ENCODE measurements at places on chromosomes 13 and 19.

DNA sequence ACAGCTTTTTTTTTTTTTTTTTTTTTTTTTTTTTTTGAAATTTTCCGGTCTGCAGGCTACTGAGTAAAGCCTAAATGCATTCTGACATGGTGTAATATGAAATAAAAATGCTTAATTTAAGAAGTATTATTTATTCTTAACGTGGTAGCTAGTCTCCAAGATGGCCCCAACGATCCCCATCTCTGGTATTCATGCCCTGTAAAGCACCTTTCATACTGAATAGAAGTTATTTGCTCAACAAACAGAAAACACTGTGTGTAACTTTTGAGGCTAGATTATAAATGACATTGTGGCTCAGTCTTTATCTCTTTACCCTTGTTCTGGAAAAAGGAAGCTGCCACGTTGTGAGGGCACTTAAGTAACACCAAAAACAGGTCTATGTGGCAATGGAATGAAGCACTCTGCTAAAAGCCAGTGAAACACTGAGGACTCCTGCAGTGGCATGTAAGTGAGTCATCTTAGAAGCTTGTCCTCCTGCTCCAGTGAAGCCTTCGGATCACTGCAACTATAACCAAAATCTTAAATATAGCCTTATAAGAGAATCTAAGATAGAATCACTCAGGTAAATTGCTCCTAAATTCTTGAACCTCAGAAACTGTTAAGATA is 128.7 kb downstream of the UGGT2 start:
- DNase-seq: peak; percentile 0

DNA sequence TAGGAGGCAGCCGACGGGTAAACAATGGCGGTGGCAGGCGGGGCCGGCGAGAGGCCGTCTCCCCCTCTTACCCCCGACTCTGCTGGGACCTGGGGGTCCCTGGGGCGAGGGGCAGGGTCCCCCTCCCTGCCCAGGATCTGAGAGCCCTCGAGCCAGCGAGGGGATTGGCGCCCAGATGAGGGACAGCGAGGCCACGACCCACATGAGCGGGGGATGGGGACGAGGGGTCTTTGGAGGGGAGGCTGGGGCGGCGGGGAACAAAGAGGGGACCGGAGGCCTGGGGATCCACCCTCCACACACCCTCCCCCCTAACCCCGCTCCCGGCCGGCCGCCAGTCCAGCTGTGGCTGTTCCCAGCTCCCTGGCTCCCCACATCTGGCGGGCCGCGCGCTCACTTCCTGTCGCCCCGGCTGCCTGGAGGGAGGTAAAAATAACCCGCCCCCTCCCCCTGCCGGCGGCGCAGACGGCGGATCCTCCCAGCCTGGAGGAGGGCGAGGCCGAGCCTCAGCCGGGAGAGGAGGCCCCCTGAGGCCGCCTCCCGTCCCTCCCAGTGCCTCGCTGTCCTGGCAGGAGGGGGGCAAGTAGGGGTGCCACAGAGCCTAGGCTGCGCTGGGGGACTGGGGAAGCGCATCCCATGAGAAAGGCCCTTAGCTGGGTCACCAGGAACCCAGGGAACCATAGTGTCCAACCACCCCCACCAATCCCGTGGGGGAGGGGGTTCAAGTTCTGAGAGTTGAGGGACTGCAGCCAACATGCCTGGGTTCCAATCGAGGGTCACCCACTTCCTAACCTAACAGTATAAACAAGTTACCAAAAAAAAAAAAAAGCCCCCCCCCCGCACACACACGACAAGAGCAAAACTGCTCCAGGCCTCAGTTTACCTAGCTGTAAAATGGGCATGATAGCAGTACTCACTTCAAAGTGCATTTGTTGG is 29.3 kb upstream of the NANOS3 start:
- DNase-seq: peak; percentile 89

GRCh38 chr19:28857967-28858366 is 355.0 kb downstream of the UQCRFS1 start:
- no peak for DNase-seq

GRCh38 chr13:97460853-97461252 is 26.9 kb downstream of the RAP2A start:
- no peak for DNase-seq

DNA sequence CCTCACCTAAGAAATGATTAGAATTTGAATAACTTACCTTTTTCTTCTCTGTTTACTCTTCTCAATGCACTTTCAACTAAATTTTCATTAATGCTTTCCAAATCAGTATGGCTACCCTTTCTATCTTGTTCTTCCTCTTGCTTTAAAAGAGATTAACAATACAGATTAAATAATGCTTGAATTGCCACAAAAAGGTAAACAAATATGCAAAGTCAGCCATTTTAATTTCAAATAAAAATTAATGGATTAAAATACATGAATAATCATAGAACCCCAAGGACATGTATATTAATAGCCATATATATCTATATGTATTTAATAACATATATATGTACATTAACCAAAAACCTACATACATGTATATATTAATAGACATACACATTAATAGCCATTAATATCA is 7.9 kb upstream of the NEK5 start:
- no peak for DNase-seq

DNA sequence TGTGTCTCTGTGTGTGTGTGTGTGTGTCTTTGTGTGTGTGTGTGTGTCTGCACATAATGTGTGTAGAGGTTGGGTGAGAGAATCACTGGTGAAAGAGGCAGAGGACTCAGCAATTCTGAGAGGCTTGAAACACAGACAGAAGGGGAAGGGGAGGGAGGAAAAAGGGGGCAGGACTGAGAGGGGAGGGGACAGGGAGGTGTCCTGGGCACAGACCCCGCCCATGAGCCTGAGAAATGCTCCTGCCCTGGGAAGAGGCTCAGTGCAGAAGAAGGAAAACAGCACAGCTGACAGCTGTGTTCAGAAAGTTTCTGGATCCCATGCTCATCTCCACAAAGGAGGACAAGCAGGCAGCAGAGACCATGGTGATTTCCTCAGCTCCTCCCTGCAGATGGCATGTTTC is 59.1 kb upstream of the CEACAM8 start:
- DNase-seq: no peak

GRCh38 chr19:28985201-28985600 is 227.8 kb downstream of the UQCRFS1 start:
- no peak for DNase-seq

- no peak for DNase-seq
Measured at GRCh38 chr13:52428295-52428694, 22.1 kb downstream of the VPS36 start.

GRCh38 chr19:28669804-28670203 is 543.1 kb downstream of the UQCRFS1 start:
- DNase-seq: no peak

DNA sequence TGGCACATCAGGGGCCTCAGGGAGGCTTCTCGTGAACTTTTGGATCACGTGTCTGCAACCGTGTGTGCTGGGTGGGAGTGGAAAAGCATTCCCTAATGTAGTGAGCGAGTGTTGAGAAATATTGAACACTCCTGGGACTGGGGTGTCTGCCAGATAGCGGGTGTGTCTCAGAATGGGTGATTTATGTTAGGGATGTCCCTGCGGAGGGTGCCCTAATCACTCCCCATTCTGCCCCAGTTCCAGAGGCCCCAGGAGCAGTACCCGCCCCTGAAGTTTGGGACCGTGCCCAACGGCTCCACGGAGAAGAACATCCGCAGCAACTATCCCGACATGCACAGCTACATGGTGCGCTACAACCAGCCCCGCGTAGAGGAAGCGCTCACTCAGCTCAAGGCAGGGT is 24.2 kb upstream of the GRWD1 start:
- no peak for DNase-seq

GRCh38 chr19:33383720-33384292 is 10.3 kb downstream of the CEBPG start:
- no peak for DNase-seq

DNA sequence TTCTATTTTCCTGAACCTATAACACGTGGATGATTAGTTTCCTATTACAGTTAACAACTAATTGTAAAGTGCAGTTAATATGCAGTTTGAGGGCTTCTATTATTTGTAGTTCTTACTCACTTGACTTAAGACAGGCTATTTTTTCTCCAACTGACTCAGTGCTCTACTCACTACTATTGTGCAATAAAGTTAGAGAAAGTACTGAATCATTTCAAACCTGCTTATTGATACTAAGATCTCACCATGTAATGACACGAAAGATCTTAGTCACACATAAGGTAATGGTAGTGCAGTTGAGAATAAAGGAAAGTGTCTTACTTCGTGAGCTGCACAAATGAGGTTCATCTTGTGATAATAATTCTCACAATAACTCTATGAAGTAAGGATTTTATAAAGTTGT is 22.8 kb upstream of the ITM2B start:
- peak; percentile 91 for DNase-seq

DNA sequence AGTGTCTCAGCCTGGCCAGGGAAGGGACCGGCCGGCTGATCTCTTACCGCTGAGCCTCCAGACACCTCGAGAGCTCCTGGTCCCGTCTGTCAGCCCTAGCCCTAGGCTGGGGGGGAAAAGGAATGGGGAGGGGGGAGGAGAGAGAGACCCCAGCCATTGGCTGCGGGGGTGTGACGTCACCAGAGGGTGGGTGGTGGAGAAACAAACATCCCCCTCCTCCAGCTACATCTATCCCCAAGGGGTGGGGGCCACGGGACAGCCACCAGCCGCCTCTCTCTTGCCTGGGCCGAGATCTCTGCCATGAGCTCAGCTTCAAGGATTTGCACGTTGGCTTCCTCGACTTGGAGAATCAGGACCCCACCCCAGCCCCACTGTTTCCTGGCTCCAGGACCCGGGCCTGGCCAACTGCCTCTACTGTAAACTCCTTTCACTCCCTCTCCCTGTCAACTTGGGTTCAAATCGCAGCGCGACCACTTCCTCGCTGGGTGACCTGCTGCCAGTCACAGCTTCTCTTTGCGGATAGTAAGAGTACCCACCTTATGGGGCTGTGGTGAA is at the start of gene PRX:
PRX (minus strand) TSS at position 88 of the 555 bp plus-strand sequence. CDS start 5,446 bp downstream, outside the sequence.
- DNase-seq: no peak

DNA sequence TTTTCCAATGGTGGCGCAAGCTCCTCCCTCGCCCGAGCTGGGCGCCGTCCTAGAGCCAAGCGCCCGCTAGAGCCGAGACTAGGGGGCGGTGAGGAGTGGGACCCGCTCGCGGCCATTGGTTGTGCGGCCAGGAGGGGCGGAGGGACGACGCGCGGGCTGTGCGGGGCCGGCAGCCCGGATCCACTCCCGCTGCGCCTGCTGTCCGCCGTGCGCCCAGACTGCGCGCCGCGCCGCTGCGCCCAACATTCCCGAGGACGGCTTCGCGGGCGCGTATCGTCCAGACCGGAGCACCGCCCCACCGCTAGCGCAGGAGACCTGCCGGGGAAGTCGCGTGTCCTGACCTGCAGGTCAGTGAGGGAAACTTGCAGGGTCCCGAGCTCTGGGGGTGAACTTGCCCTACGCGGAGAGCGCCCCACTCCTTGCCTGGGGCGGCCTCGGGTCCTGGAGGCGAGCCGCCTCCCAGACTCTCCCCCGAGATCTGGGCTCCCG is at the start of gene SERTM1:
SERTM1 (plus strand) TSS at position 183 of the 489 bp plus-strand sequence. CDS start 21,059 bp downstream, outside the sequence.
- no peak for DNase-seq

DNA sequence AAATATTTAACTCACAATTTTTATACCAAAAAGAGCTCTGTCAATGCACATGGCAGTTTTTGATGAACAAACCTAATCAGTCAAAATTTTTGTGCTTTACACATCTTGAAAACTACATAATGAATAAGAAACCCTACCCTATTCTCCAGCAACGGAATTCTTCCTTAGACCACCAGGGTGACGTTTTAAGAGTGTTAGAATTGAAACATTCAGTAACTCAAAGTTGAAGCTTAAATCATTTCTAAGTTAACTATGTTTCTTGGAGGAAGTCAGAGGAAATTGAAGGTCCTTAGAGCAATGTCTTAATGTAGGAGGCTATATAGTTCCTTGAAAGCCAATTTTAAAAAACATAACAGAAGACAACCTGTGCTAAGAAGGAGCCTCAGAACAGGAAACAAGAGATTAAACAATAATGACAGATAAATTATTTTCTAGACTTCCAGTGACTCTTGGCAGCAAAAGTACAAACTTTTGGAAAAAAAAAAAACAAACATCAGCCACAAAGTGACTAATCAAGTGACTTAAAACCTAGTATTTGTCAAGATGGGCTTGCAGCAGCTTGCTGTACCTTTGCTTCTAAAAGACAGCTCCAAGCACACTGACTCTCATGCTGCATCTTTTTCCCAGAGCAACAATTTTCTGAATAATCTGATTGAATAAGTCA is 6.2 kb downstream of the SPRY2 start:
- DNase-seq: peak; percentile 20

GRCh38 chr13:30391956-30392680 is 30.2 kb upstream of the UBE2L5 start:
- DNase-seq: no peak

DNA sequence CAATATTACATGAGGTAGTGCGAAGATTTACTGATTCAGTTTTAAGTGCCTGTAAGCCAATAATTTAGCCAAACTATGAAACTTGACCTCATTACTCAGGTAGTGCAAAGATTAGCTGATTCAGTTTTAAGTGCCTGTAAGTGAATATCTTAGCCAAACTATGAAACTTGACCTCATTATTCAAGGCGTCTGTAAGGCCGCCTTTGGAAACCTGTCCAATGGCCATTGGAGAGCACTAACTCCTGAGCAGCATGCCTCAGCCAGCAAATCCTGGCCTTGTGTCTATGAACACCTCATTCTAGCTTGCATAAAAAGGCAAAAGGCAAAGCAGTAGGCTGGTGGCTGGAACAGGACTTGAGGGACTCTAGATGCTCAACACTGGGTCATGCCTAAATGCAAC is 127.0 kb upstream of the GPR12 start:
- DNase-seq: no peak

GRCh38 chr13:27967736-27968315 is 1.3 kb downstream of the CDX2 start:
- DNase-seq: no peak

- DNase-seq: peak; percentile 73
Measured at GRCh38 chr19:4327252-4327876, 11.3 kb downstream of the STAP2 start.

GRCh38 chr13:74530011-74530410 is 395.8 kb upstream of the KLF12 start:
- DNase-seq: no peak

GRCh38 chr19:35120492-35120891 is 4.9 kb downstream of the FXYD3 start:
- DNase-seq: peak; percentile 96

GRCh38 chr13:78659450-78659730 is 435 bp upstream of the OBI1 start:
- no peak for DNase-seq

- DNase-seq: peak; percentile 88
Measured at GRCh38 chr13:21065686-21066085, 4.3 kb upstream of the LATS2 start.

DNA sequence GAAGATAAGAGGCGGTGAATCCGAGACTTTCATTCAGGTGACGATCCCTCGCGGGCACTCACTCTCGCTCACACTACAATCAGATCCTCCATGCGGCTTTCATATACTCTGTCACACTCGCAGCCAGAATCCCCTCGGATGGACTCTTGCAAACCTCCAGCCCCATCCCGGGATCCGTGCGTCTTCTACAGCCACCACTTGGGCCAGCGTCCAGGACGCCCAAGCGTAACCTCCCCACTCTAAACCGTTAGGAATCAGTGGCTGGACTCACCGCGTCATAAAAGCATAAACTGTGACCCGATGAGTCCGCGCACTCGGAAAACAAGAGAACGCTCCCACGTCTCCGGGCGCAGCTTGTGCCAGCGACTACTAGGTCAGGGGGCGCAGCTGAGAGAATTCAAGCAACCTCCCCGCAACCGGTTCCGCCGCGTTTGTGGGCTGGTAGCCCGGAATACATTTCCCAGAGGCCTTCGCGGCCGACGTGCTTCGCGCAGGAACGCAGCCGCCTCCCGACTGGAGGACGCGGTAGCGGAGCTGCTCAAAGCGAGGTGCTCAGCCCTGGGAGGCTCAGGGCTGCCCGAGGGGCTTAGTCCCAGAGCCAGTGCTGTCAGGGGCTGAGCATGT is 27.6 kb downstream of the ZNF607 start:
- DNase-seq: peak; percentile 19

GRCh38 chr19:51820011-51820410 is 25.1 kb downstream of the FPR3 start:
- peak; percentile 85 for DNase-seq
